T-helper 2 cell treated with Interferon-gamma antibody and Interleukin-4, amounts not matched to agents 5 μg/mL and 100 μg/mL, for 36 hours (primary cell): ENCODE measurements at places on chromosomes 11 and 22.

- DNase-seq = no peak
Measured at GRCh38 chr22:24391836-24392217, 35.6 kb upstream of the ADORA2A start.

DNA sequence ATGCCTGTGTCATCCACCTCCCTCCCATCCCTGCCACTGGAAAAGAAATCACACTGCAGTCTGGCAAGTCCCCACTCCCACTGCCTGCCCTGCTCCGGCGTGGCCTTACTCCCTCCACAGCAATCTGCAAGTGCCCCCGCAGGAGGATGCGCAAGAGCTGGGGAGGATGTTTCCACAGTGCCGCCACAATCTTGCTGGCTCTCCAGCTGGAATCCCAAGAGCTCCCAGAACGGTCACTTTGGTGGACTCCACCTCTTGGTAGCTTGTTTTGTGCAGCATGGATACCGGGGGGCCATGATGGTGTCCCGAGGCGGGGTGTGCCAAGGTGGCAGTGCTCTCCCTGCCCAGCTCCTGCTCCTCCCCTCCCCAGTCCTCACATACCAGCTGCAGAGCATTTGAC, 76.3 kb downstream of the MICAL3 start:
- no peak for DNase-seq

DNA sequence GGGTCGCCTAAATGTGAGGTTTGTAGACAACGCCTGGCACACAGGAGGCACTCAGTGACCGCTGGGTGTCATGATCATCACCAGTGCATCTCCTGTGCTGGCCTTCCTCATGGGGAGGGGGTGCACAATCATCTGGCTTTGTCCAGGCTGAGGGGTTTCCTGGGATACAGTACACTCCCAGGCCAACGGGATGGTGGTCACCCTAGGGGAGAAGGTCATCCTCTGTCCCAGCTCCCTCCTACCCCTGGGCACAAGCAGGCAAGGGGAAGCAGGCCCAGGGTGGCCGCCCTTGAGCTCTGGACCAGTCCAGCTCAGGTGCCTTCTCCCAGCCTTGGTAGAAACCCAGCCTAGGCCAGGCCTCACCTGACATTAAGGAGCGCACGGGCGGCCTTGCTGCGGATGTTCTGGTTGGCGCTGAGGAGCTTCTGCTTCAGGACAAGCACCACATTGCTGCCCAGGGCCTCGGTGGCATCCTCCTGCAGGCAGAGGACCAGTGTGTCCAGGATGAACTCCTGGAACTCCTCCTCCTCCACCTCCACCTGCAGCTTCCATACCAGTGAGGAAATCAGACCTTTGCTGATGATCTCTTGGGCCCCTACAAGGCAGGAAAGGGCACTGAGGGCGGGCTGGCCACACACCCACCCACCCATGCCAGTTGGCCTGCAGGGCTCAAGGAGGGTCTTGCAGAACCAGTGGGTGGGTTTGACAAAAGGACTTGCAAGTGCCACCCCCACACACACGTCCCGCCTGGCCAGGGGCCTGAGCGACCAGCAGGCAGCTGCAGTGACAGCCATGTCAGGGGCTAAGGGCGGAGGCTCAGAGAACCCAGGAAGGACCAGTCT, 6.6 kb upstream of the GNAZ start:
- no peak for DNase-seq

GRCh38 chr22:33302049-33302545, 243.9 kb upstream of the SYN3 start:
- DNase-seq = peak; percentile 11

DNA sequence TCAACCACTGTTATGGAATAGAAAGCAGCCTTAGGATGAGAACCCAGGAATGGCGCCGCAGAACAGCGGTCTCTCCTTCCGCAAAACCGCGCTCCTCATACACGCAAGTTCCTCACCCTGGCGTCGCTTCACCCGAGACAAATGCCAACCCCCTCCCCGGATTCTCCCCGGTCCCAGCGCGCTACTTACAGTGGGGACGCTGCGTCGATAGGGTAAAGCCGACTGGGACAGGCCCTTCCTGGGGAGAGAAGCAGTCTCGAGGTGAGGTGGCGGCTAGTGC, 287 bp downstream of the RPS13 start:
- no peak for DNase-seq

- DNase-seq = no peak
Measured at GRCh38 chr11:66275396-66275795, 2.6 kb upstream of the CNIH2 start.

GRCh38 chr22:23704062-23704461, 13.2 kb downstream of the RGL4 start:
- DNase-seq = no peak

DNA sequence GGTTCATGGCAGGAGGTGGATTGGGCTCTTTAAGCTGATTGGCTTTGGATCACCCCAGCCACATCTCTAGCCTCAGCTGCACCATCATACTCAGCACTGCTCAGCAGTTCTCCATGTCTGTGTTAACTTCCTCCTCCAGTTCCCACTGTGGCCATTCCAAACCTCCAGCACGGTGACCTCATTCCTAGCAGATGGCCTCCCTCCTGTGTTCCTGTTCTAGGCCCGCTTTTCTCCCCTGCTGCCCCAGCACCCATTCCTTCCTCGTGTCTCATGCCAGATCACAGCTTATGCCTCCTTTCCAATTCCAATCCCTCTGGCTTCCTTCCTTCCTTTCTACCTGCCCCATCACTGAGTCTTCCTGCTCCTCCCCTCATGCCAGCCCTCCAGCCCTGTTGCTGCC, 96.1 kb downstream of the MICAL2 start:
- no peak for DNase-seq

GRCh38 chr11:393219-394033, 583 bp upstream of the PKP3 start:
- no peak for DNase-seq

DNA sequence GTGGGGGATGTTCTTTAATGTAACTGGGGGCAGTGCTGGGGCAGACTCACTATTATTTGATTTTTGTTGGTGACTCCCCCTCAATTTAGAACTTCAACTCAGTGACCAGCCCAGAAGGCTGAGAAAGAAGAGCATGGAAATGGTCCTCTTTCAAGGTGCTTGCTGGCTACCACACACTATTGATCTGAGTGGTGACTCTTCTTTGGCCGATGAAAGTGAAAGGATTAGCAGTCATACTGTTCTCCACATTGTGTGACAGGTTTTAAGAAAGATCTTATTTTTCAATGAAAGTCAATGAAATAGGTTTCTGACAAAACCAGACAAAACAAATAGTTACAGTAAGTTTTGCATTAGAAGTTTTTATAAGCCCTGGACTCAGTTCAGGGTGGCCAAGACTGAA, 29.9 kb downstream of the NLRP14 start:
- no peak for DNase-seq

DNA sequence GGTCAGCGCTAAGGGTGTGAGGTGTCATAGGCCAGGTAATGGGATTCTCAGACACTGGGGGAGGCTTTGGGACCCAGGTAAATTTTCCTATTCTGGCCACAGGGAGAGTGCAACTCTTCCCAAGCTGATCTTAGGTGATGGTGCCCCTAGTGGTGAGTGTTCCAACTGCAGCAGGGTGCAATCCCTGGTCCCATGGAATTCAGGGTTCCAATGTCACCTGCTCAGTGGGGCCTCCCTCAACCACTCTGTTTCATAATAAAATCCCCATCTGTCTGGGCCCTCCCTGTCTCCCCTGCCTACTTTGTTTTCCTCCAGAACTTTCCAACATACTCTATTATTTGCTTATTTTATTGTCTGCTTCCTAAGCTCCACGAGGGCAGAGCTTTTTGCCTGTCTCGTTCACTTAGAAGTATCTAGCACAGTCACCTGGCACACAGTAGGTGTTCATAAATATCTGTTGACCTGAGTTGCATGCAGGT, 2.9 kb upstream of the SGSM1 start:
- peak; percentile 17 for DNase-seq

DNA sequence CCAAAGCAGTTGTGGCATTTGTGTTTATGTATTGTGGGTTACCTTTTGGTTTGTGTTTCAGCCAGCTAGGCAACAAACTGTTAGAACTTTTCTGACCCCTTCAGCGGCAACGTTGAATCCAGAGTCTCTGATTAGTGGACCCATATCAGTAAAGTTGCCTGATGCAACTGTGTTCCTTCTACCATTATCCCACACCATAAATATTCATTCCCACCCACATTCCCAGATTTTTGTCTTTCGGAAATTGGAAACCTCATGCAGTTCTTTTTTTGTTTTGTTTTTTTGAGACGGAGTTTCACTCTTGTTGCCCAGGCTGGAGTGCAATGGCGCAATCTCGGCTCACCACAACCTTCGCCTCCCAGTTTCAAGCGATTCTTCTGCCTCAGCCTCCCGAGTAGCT, 30.7 kb upstream of the RBX1 start:
- no peak for DNase-seq

DNA sequence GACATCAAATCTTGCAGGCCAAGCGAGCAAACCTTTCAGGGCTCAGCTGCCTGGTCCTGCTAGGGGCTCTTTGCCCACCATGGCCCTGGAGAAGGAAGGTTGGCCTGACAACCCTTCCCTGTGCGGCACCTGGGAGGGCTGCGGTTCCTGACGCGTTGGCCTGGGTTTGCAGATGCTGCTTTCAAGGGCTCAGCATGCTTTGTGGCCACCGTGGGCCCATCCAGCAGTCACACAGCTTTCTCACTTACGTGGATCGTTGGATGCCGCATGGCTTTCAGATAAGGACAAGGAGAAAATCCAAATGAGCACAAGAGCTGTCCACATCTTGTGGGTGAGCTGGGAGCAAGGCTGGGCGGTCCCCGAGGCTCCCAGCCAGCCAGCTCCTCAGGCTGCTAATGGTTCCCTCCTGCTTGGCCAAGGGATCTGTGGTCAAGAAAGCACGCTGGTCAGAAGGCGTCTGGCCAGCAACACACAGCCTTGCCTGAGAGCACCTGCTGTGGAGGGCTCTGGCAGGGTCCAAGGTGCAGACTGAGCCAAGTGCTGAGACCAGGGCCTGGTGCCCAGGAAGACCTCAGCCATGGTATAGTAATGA, 8.2 kb downstream of the C11orf24 start:
- DNase-seq = no peak

DNA sequence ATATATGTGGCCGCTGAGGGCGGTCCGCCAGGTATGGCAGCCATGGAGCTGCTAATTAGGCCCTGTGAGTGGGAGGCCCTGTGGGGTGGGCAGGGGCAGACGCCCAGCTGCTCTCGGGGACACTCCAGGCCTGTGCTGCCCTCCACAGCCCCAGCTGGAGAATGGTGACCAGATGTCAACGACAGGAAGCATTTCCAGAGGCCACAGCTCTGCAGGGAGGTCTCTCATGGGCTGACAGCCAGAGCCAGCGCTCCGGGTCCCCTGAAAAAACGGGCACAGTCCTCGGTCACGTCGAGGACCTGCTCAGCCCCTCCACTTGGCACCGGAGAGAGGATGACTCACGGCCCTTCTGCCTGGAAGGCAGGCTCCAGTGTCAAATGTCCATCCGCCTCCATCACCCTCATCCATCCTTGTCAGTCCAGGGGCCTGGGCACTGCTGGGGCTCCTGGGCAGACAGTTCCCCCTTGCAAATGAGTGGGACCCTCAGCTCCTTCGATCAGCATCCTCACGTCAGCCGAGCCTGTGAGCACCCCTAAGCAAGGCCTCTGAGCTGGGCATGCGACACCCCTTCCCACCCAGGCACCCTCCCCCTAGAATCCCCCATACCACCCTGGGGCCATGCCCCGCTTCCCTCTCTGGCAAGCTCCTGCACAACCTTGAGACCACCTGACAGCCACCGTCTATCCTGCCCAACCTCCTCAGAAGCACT, 1.9 kb downstream of the BID start:
- DNase-seq = no peak
